ENCODE measurements at places on chromosomes 1 and 21.

- no peaks in the 10 kb centered on the region for H3K36me3 ChIP-seq
- peaks cover 6% of the 10 kb centered on the region for H3K27me3 ChIP-seq
- no peak overlapping the region for H3K4me3 ChIP-seq
- DNase-seq: no peak
- H3K27ac ChIP-seq: no peak overlapping the region
- no peaks in the 10 kb centered on the region for H3K4me1 ChIP-seq
These were observed 37.1 kb upstream of the GADD45A start for GRCh38 chr1:67647814-67648358.

DNA sequence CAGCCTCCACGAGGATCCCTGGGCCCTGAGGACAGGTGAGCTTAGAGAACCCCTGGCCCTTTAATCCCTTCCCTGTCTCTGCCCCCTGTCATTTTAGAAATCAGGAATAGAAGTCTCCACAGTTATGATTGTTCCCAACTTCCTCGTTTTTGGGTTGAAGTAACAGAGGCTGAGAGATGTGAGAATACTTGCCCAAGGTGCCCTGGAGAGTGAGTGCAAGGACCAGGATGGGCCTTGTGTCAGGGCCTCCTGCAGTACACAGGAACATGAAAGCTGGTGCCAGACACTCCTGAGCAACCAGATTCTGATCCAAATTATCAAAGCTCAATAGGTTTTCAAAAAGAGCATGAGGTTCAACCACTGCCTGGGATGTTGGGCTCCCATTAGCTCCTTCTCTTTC is 10.1 kb downstream of the HLX start:
- peaks cover 81% of the 10 kb centered on the region for H3K27me3 ChIP-seq
- H3K36me3 ChIP-seq: peaks cover 11% of the 10 kb centered on the region
- no peak overlapping the region for H3K4me3 ChIP-seq
- peaks cover 12% of the 10 kb centered on the region for H3K4me1 ChIP-seq

DNA sequence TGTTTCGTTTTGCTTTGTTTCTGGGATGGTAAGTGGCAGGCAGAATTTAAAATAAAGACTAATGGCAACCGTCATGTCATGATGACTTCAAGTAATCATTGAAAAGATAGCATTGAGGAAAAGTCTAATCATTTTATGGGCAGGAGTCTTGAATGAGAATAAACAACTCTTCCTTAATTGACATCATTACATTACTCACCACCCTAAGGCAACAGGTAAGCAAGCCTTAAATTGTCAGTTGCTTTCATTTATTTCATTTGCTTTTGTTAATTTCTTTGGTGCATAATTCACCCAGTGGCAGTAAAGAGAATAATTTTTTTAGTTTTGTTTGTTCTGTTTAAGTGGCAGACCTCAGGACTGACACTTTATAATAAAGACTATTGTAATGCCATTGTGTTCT is 669.0 kb downstream of the RWDD3 start:
- no peak for DNase-seq
- no peak overlapping the region for H3K27ac ChIP-seq
- no peaks in the 10 kb centered on the region for H3K4me1 ChIP-seq
- no peaks in the 10 kb centered on the region for H3K36me3 ChIP-seq
- H3K27me3 ChIP-seq: no peaks in the 10 kb centered on the region

DNA sequence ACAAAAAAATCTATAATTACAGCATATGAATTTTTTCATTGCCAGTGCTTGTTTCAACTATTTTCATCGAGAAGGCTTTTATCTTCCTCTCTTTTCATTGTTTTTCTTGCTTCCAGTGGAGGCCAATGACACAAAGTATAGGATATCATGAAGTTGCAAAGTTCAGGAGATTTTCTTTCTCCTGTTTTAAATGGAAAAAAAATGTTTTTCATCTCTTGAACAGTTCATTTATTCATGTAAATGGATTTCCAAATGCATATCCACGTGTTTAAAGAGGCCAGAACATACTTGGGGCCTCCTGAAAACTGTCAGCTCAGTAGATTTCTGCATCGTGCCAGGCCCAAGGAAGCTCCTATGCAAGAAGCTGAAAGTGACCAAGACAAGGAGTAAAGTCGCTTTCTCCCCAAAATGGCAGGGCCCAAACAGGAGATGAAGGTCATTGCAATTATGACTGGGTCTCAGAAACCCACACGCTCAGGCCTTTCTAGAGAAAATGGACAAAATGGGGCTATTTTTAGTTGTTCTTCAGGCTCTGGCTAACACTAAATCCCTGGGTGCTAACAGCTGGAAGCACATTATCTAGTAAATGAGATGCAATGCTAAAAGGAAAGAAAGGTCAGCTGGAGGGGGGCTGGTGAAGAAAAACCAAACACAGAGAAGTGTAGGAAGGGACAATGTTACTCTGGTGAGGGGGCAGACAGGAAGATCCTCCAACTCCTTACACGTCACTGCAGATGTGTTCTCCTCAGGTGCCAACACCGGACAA is 136.9 kb upstream of the C8B start:
- no peaks in the 10 kb centered on the region for H3K4me1 ChIP-seq
- no peak overlapping the region for H3K4me3 ChIP-seq
- no peaks in the 10 kb centered on the region for H3K27me3 ChIP-seq
- no peak for DNase-seq

DNA sequence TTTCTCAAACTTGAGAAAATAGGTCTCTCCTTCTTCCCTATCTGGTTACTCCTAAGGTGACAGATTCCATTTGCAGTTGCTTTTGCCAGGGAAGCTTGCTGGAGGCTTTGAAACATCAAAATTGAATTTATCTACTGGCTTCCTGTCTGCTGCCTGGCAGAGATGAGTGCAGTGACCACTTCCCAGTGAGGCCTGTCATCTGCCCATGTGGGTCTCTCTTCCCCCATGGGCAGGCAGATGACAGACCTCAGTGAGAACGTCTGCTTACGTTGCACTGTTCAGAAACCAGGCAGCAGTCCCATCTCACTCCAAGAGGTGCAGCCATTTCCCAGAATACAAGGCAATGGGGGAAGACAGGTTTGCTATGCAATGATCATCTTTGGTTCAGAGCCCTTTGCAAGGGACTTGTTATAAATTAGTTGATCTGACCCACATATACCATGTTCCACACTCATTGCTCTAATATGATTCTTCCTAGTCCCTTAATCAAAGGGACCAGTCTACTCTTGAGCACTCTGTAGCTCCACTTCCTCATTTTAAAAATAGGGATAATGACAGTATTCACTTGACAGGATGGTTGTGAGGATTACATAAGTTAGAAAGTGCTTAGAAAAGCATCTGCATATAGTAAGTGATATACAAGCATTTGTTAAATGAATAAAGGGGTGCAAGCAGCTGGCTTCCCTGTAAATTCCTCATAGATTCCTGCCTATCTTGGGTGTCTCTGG is 10.6 kb downstream of the PGBD5 start:
- no peak overlapping the region for H3K27ac ChIP-seq
- DNase-seq: no peak
- H3K36me3 ChIP-seq: no peaks in the 10 kb centered on the region
- no peak overlapping the region for H3K4me3 ChIP-seq
- no peaks in the 10 kb centered on the region for H3K4me1 ChIP-seq

GRCh38 chr1:45804669-45804969 is 1.2 kb downstream of the MAST2 start:
- peaks cover 20% of the 10 kb centered on the region for H3K36me3 ChIP-seq
- DNase-seq: no peak
- peaks cover 33% of the 10 kb centered on the region for H3K4me1 ChIP-seq
- no peak overlapping the region for H3K27ac ChIP-seq

DNA sequence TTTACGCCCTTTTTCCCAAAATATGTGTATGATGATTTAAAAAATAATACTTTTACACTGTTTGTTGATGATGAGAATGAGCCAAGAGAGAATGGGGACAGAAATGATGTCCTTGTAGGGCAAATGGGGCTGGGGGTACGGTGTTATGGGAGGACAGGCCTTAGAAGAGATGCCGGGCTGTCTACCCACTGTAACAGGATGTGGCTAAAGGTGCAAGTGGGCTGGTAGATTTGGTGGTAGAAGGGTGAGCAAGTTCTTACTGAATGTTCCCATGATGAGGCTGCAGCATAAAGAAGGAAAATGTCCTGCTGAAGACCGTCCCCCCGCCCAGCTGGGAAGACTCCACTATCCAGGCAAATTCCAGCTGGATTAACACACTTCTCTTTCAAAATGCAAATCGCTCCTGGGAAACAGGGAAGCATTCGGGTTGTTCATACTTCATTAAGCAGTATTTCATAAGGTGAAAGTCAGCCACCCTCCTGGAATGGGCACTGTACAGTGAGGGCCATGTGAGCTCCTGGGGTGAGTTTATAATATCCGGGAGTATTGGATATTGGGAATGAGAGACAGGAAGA is 14.0 kb downstream of the GPA33 start:
- peaks cover 16% of the 10 kb centered on the region for H3K4me1 ChIP-seq
- peaks cover 16% of the 10 kb centered on the region for H3K27me3 ChIP-seq
- no peak for DNase-seq
- no peaks in the 10 kb centered on the region for H3K36me3 ChIP-seq

GRCh38 chr21:33949516-33950430 is 34.2 kb upstream of the ATP5PO start:
- peaks cover 47% of the 10 kb centered on the region for H3K36me3 ChIP-seq
- no peaks in the 10 kb centered on the region for H3K27me3 ChIP-seq

DNA sequence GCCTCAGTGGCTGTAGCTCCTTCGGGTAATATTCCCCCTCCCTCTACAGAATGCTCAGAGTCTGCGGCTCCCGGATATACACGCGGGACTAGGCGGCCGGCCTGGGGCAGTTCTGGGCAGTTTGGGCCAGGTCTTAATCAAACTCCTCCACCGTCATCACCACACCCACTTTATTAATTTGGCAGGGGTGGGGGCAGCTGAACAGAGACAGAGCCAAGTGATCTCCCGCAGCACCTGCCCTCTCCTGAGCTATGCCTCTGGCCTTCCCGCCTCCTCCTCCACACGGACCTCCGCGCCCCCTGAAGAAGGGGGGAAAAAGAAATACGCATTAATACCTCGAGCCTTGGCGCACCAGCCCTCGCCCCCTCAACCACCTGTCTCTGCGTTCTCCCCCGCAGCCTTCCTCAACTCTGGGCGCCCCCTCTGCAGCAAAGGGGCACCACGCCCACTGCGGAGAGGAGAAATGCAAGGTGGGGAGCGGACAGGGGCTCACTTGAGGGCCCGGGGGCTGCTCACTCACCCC is 42.6 kb downstream of the CD34 start:
- H3K4me1 ChIP-seq: peaks cover 76% of the 10 kb centered on the region
- DNase-seq: no peak
- peaks cover 35% of the 10 kb centered on the region for H3K36me3 ChIP-seq
- H3K27me3 ChIP-seq: no peaks in the 10 kb centered on the region

DNA sequence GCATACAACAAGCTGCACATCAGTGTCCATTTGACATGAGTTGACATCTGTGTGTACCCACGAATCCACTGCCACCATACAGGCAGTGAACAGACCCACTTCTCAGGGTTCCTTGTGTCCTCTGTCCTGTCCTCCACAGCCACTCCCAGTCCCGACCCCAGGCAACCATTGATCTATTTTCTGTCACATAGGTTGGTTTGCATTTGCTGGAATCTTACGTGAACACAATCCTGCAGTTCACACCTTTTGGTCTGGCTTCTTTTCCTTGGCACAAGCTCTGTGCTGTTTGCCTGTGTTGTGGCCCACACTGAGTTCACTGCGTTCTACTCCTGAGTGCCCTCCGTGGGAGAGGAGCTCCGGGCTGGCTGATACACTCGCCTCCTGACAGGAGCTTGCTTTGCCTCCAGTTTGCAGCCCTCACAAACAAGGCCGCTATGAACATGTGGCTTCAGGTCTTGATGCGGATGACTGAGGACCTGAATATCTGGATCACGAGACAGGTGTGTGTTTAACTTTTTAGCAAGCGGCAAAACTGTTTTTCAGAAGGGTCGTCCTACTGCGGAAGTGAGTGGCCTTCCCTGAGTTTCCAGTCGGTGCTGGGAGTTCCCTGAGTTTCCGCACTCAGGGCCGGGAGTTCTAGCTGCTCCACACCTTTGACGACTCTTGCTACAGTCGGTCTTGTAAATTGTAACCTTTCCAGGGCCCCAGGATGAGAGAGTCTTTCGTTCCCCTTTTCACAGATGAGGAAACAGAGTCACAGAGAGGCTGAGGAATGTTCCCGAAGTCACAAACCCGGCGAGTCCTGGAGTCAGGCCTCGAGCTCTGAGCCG is 13.0 kb upstream of the COL18A1 start:
- DNase-seq: no peak
- no peaks in the 10 kb centered on the region for H3K36me3 ChIP-seq
- no peak overlapping the region for H3K27ac ChIP-seq
- H3K4me1 ChIP-seq: peaks cover 1% of the 10 kb centered on the region

DNA sequence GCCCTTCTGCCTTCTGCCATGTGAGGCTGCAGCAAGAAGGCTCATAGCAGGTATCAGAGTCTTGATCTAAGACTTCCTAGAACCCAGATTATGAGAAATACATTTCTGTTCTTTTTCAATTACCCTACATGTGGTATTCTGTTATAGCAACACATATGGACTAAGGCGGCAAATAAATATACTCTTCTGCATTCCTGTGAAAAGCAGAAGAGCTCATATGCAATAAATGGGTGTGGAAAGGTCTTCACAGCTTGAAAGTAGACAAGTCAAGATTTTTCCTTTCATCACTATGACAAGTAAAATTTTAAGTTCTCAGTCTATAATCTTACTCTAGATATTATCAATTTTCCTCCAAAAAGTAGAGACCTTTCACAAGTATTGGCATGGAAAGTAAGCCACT is 36.6 kb downstream of the TNFSF18 start:
- H3K27me3 ChIP-seq: peaks cover 13% of the 10 kb centered on the region
- no peak overlapping the region for H3K27ac ChIP-seq
- no peak overlapping the region for H3K4me3 ChIP-seq
- DNase-seq: no peak
- H3K36me3 ChIP-seq: no peaks in the 10 kb centered on the region

DNA sequence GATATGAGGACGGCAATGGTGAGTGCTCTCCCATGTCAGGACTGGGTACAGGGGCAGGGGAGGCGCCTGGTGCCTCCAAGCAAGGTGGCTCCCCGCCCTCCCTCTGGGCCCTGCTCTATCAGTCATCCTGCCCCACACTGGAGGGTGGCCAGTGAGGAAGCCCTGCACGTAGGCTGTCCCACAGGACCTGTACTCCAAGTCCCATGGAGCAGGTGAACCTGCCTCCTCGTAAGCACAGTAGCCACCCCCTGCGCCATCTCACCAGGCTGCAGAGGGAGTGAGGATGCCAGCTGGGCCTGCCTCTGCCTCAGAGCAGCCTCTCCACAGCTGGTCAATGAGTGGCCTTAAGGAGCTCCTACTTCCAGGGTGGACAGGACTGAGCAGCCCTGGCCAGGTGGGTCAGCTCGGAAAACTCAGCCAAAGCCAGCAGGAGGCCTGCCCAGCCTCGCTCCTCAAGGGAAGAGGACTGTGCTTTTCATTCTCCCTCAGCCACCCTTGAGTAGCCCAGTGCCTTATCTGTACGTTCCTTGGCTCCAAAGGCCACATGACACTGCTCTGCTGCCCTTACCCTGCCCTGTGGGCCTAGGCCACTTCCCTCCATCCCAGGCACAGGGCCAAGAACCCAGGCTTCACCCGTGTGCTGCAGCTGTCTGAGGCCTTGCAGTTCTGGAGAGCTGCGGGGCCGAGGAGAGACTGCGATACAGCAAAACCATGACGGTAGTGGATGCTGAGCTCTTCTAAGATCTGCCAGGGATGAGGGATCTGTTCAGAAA is 39.6 kb downstream of the SLC45A1 start:
- no peak overlapping the region for H3K4me3 ChIP-seq
- peaks cover 50% of the 10 kb centered on the region for H3K36me3 ChIP-seq
- H3K4me1 ChIP-seq: no peaks in the 10 kb centered on the region
- DNase-seq: no peak
- no peaks in the 10 kb centered on the region for H3K27me3 ChIP-seq
